ENCODE measurements at places on chromosomes 7 and 10. TPM values are rescaled to one million over a fixed set of nuclear protein-coding genes. Genes with fewer than 3 reads are reported as not detected.

DNA sequence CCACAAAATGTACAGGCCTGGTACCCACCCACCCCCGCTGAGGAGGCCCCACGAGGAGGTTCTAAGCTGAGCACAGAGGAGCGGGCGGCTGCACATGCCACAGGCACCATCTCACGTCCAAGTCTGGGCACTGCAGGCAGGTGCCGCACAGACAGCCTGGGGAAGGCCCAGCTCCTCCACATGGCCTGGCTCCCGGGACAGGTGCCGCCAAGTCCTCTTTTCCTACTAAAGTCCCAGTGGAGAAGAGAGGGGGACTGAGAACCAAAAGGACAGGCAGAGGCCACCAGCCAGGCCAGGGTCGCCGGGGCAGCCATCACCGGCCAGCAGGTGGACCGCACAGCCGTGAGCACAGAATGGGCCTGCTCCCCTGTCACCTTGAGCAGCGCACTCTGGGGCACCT, 91.1 kb downstream of the MAD1L1 start:
- no peak for DNase-seq

The ITGB8 gene
- 0.64 TPM for polyA plus RNA-seq

The AQP1 gene
- 3.9 TPM for polyA plus RNA-seq

DNA sequence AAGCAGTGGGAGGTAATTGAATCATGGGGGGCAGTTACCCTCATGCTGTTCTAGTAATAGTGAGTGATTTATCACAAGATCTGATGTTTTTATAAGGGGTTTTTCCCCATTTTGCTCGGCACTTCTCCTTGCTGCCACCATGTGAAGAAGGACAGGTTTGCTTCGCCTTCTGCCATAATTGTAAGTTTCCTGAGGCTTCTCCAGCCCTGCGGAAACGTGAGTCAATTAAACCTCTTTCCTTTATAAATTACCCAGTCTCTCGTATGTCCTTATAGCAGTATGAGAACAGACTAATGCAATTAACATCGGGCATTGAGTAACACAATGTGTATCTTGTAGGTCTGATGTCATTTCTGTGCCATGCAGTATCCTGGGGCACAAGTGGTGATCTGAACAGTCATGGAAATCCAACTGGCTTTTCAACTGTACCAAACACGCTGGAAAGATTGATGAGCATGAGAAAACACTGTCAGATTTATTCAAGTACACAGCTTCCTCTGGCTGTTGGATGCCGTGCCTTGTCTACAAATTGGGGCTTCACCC, 208.6 kb upstream of the KIAA1217 start:
- no peak for DNase-seq

Measured in BJ (cell line).